PC-3 (cell line): ENCODE measurements at places on chromosomes 7 and 10. TPM values are rescaled to one million over a fixed set of nuclear protein-coding genes. Genes with fewer than 3 reads are reported as not detected.

DNA sequence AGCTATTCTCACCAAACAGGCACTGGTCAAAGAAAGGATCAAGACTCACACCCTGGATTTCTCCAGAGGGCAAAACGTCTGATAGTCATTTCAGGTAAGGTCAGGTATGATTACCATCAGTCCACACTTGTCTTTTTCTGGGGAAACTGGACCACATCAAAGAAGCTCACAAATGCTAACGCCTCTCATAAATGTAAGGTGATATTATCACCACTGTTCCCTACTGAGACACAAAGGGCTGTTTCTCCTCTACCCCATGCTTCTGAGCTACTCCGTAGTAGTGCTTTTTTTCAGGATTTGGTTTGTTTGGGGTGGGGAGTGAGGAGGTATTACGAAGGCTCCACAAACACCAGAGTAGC, 51.6 kb downstream of the CREB3L2 start:
- no peak overlapping the region for H3K27ac ChIP-seq
- DNase-seq = no peak
- H3K4me3 ChIP-seq = no peak overlapping the region
- H3K36me3 ChIP-seq = no peaks in the 10 kb centered on the region
- H3K27me3 ChIP-seq = no peaks in the 10 kb centered on the region

DNA sequence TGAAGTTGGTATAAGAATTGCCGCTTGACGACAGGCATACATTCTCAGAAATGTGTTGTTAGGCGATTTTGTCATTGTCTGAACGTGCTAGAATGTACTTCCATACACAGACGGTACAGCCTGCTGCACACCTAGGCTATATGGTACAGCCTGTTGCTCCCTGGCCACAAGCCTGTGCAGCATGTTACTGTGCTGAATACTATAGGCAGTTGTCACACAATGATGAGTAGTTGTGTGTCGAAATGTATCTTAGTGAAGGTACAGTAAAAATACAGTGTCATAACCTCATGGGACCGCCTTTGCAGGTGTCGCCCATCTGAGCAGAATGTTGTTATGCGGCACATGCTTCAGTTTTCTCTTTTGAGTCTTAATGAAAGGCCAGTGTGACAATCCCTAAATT, 66.5 kb downstream of the SHH start:
- DNase-seq = no peak
- H3K4me3 ChIP-seq = no peak overlapping the region
- H3K36me3 ChIP-seq = peaks cover 40% of the 10 kb centered on the region
- H3K27me3 ChIP-seq = no peaks in the 10 kb centered on the region
- peaks cover 15% of the 10 kb centered on the region for H3K4me1 ChIP-seq

- no peak overlapping the region for H3K4me3 ChIP-seq
- H3K27me3 ChIP-seq = no peaks in the 10 kb centered on the region
- no peaks in the 10 kb centered on the region for H3K36me3 ChIP-seq
- DNase-seq = no peak
These were observed 46.2 kb upstream of the EZH2 start for GRCh38 chr7:148930335-148930734.

- no peaks in the 10 kb centered on the region for H3K27me3 ChIP-seq
- no peaks in the 10 kb centered on the region for H3K36me3 ChIP-seq
- DNase-seq = peak; percentile 66
- H3K4me1 ChIP-seq = peaks cover 8% of the 10 kb centered on the region; the same call in 1 of the 2 replicates
These were observed 192.5 kb upstream of the SEMA3C start for GRCh38 chr7:81111358-81111757.

DNA sequence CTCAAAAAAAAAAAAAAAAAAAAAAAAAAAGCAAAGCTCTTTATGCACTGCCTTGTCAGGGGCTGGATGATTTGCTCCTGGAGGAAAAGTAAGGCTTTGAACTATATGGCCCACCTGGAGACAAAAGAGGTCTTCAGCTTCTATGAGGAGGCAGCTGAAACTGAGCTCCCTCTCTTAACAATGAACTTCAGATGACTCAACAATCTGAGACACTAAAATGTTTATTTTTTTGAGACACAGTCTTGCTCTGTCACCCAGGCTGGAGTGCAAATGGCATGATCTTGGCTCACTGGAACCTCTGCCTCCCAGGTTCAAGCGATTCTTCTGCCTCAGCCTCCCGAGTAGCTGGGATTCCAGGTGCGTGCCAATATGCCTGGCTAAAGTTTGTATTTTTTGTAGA, 36.7 kb downstream of the RAB19 start:
- no peak overlapping the region for H3K4me3 ChIP-seq
- no peaks in the 10 kb centered on the region for H3K27me3 ChIP-seq
- no peaks in the 10 kb centered on the region for H3K4me1 ChIP-seq
- H3K36me3 ChIP-seq = no peaks in the 10 kb centered on the region

- no peaks in the 10 kb centered on the region for H3K4me1 ChIP-seq
- no peaks in the 10 kb centered on the region for H3K27me3 ChIP-seq
- no peak overlapping the region for H3K4me3 ChIP-seq
These were observed 49.3 kb downstream of the STK32C start for GRCh38 chr10:132258423-132258822.

DNA sequence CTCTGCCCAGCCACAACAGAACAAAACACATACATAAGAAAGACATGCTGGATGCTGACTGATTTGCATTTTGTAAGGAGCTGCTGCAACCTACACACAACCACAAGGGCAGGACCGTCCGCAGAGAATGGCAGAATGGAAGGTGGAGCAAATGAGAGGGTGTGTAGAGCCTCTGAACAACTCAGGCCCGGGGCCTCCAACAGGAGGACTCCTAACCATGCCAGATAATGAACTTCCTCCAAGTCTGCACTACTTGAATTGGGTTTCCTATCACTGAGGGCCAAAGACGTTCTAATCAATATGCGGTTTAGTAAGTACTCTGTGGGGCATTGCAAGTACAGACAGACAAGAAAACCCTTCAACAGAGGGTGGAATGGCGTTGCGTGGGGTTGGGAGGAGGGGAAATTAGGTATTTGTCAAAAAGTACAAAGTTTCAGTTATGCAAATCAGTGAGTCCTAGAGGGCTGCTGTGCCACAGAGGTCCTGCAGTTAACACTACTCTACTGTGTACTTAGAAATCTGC, 14.6 kb downstream of the VOPP1 start:
- no peaks in the 10 kb centered on the region for H3K27me3 ChIP-seq
- peaks cover 53% of the 10 kb centered on the region for H3K4me1 ChIP-seq
- H3K36me3 ChIP-seq = no peaks in the 10 kb centered on the region
- H3K27ac ChIP-seq = no peak overlapping the region
- no peak for DNase-seq

The CC2D2B gene
- not detected in 2 replicates for total RNA-seq

DNA sequence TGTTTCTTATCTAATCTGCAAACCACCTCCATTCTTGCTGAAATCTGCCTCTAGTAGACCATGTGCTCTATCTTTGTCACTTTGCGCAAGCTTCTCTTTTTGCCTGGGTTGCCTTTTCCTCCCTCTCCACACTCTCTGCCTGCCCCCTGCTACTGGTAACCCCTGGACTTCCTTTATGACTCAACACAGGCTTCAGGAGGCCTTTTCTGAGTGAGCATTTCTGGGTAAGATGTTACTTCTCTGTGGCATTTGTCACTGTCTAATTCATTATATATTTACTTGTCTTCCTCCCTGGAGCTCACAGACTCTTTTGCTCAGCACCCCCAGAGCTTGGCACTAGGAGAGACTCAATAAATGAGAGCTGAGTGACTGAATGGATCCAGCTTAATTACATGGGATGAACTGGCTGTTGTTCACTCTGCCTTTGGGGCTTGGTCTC, 8.4 kb downstream of the GOLGA7B start:
- DNase-seq = peak; percentile 29
- peaks cover 21% of the 10 kb centered on the region for H3K4me1 ChIP-seq
- no peak overlapping the region for H3K27ac ChIP-seq
- H3K27me3 ChIP-seq = no peaks in the 10 kb centered on the region
- H3K36me3 ChIP-seq = no peaks in the 10 kb centered on the region

The CRYGN gene
- 0.11 TPM in 1 of 2 replicates, not detected in the other for total RNA-seq

DNA sequence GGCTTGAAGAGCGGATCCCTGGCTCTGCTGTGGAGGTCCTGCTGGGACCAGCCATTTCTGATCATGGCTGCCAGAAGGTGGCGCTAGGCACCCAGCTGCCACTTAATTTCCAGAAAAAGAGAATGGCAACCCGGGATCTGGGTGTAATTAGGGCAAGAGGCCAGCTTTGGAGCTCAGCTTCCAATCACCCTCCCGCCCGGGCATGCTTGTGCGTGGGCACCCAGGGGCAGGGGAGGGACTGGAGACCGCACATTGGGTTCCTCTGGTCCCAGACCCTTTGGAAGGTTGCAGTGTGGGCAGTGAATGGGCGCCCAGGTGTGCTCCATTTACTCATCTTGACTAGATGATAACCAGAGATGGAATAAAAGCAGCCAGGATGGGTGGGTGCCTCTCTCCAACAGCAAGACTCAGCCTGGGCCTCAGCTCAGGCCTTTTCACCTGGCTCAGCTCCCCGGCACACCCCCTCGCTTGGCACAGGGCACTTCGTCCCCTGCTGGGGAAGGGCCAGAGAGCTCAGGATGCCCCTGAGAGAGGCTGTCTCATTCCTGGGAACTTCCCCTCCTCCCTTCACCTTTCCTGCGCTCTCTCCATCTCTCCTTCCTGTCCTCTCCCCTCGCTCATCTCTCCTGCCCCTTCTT, 14.7 kb downstream of the FAM241B start:
- H3K36me3 ChIP-seq = no peaks in the 10 kb centered on the region
- DNase-seq = peak; percentile 89
- H3K4me3 ChIP-seq = no peak overlapping the region
- H3K27me3 ChIP-seq = no peaks in the 10 kb centered on the region
- H3K4me1 ChIP-seq = peaks cover 10% of the 10 kb centered on the region

DNA sequence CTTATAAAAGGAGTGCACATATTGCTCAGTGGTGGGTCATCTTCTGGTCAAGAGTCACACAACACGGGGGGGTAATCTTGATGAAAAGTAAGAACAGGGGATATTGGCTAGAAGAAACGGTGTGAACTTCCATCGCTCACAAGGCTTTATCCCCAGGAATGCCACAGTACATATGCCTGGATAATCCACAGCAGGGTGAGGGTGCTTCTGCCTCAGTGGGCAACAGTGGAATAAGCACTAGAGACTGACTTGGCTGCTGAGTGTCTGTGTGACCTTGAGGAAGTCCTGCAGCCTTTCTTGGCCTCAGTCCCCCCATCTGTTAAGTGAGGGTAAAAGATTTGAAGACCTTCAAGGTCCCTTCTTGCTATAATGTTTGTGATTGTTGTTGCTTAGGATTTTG, 44.9 kb upstream of the SHH start:
- H3K4me3 ChIP-seq = no peak overlapping the region
- H3K36me3 ChIP-seq = no peaks in the 10 kb centered on the region
- no peak for DNase-seq
- no peak overlapping the region for H3K27ac ChIP-seq
- H3K4me1 ChIP-seq = peaks cover 32% of the 10 kb centered on the region

DNA sequence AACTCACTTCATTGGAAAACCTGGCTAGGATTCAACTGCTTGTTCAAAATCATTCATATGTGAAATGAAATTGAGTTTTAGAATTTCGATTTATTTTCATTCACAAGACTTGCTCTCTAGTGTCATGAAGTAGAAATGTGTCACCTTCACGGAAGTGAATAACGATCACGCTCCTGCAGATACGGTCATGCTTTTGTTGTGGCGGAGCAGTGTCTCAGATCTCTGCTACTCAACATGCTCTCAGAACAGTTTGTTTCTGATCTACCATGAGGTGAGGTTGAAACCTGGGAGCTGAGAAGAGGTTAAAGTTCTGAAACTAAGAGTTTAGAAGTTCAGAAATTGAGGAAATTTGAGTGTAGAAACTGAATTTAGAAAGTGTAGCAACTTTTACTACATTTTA, 13.8 kb upstream of the PITRM1 start:
- no peaks in the 10 kb centered on the region for H3K4me1 ChIP-seq
- H3K4me3 ChIP-seq = no peak overlapping the region
- H3K27ac ChIP-seq = no peak overlapping the region
- no peaks in the 10 kb centered on the region for H3K36me3 ChIP-seq
- DNase-seq = no peak

DNA sequence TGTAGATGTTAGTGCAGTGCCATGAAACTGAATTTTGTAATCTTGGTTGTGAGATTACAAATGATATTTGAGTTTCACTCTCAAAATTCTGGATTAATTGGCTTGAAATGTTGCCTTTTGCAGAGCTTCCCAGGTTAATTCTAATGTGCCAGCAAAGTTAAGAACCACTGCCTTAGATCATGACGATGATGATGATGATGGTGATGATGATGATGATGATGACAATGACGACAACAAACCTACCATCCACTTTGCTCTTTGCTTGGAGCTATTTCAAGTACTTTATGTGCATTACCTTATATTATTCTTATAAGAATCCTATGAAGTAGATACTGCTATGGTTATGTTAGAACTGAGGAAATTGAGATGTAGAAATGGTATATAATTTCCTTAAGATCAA, 261.6 kb downstream of the CNTNAP2 start:
- DNase-seq = no peak
- no peaks in the 10 kb centered on the region for H3K27me3 ChIP-seq
- H3K4me1 ChIP-seq = no peaks in the 10 kb centered on the region
- H3K27ac ChIP-seq = no peak overlapping the region
- H3K4me3 ChIP-seq = no peak overlapping the region

- H3K4me3 ChIP-seq = no peak overlapping the region
- H3K27me3 ChIP-seq = no peaks in the 10 kb centered on the region
- peak; percentile 11 for DNase-seq
- no peak overlapping the region for H3K27ac ChIP-seq
- H3K4me1 ChIP-seq = no peaks in the 10 kb centered on the region
These were observed 909.7 kb downstream of the DNAJB9 start for GRCh38 chr7:109479388-109479787.

- H3K27me3 ChIP-seq = no peaks in the 10 kb centered on the region
- no peak overlapping the region for H3K4me3 ChIP-seq
- 0 out of 2 replicates have a peak overlapping the region, but pooled peaks have one; percentile 36 for H3K27ac ChIP-seq
- H3K4me1 ChIP-seq = peaks cover 19% of the 10 kb centered on the region
These were observed 61.7 kb downstream of the MAP3K8 start for GRCh38 chr10:30495687-30496086.

DNA sequence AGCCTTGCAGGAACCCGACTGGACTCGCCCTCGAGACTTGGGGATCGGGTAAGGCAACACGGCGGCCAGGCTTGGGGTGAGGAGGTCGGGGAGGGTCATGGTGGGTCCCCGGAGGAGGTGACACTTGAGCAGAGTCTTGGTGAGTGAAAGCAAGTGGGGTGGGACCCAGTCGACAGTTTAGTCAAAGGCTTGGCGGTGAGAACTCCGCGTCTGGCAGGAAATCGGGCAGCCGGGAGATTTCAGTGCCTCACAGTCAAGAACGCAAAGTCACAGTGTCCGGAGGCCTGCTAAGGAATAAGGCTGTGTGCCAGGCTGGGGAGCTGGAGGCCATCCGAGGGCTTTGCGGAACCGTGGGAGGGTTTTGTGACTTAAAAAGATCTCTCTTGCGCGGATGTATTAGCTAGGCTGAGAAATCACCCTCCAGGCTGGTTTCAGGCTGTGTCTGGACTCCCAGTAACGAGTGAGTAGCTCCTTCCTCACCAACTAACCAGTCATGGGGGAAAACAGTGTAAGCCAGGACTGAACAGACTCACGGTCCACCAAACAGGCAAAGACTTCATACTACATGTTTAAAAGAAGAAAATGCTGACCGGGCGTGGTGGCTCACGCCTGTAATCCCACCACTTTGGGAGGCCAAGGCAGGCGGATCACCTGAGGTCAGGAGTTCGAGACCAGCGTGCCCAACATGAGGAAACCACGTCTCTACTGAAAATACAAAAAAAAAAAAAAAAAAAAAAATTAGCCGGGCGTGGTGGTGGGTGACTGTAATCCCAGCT, 613 bp downstream of the AP5Z1 start:
- no peaks in the 10 kb centered on the region for H3K36me3 ChIP-seq
- DNase-seq = peak; percentile 24
- no peaks in the 10 kb centered on the region for H3K27me3 ChIP-seq
- H3K4me1 ChIP-seq = peaks cover 12% of the 10 kb centered on the region
